Left kidney (tissue), 8 donors: ENCODE measurements at places on chromosomes 7 and 10. TPM values are rescaled to one million over a fixed set of nuclear protein-coding genes. Genes with fewer than 3 reads are reported as not detected.

Gene UBE2H
- polyA plus RNA-seq: 137 TPM

Gene MOGAT3
- 0.90 TPM for polyA plus RNA-seq

Gene GBX1
- polyA plus RNA-seq: 0.22 TPM

Gene FAM107B
- 105 TPM for polyA plus RNA-seq

Gene STOX1
- polyA plus RNA-seq: 9.1 TPM

Gene PALD1
- 10.1 TPM for polyA plus RNA-seq

Gene R3HCC1L
- 23.3 TPM for polyA plus RNA-seq

Gene ASAH2B
- polyA plus RNA-seq: 15.2 TPM

Gene TSPAN15
- 69.4 TPM for polyA plus RNA-seq

Gene RARRES2
- 39.1 TPM for polyA plus RNA-seq

Gene CYP2C9
- 4.8 TPM for polyA plus RNA-seq

Gene CCL24
- polyA plus RNA-seq: not detected

Gene ZNF239
- polyA plus RNA-seq: 15.9 TPM

Gene LHFPL3
- 10.0 TPM for polyA plus RNA-seq

Gene KCND2
- polyA plus RNA-seq: 2.9 TPM

Gene UNC5B
- polyA plus RNA-seq: 45.4 TPM

Gene FLNC
- 14.9 TPM for polyA plus RNA-seq

Gene OPN4
- polyA plus RNA-seq: not detected

Gene NME8
- not detected for polyA plus RNA-seq

Gene HTR7
- 0.53 TPM for polyA plus RNA-seq

Gene BTBD16
- 1.4 TPM for polyA plus RNA-seq

- peak; percentile 76 for DNase-seq
Measured at GRCh38 chr10:6580279-6581029, 378 bp upstream of the PRKCQ start.

- no peak for DNase-seq
Measured at GRCh38 chr10:77603534-77603927, 34.1 kb downstream of the KCNMA1 start.

GRCh38 chr10:46014206-46014605, 16.2 kb downstream of the NCOA4 start:
- no peak for DNase-seq

GRCh38 chr10:26423722-26424121, 14.4 kb upstream of the APBB1IP start:
- DNase-seq: no peak

GRCh38 chr7:69610374-69611084, 12.3 kb downstream of the AUTS2 start:
- DNase-seq: no peak

DNA sequence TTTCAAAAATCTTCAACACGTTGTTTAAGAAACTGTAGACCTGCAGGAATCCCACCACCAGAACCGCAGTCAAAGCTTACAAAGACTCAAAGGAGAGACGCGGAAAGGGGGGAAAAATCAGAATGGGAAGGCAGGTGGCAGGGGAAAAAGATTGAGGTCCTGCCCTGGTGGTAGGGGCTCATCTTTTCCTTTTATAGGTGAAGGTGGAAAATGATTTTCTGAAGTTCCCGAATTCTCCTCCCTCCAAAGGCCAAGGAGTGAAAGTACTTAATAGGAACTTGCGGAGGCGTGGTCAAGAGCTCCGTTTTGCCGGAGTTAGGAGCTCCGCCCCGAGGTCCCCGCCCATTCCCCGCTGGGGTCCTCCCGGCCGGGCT, 724 bp downstream of the BBIP1 start:
- peak; percentile 94 for DNase-seq

GRCh38 chr7:730501-731439, 3.7 kb upstream of the PRKAR1B start:
- DNase-seq: no peak

- no peak for DNase-seq
Measured at GRCh38 chr7:137026176-137026500, 157.7 kb downstream of the CHRM2 start.

DNA sequence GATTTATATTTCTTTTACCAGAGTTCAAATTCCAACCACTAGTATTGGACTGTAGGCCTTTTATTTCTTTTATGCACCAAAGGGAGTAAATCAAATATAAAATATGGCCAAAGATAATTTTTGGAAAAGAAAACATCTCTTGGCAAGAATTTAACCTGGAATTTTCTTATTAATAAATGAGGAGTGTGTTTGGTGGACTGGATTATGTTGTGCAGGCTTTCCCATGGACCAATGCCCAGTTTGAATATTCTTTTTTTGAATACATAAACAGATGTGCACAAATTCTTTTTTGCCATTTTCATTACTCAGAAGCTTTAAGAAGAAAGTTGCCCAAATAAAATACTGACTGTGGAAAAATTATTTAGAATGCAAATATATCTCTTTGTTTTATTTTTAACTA, 22.1 kb upstream of the PRKG1 start:
- no peak for DNase-seq

- peak; percentile 85 for DNase-seq
Measured at GRCh38 chr10:30671026-30671616, 41.6 kb upstream of the LYZL2 start.

DNA sequence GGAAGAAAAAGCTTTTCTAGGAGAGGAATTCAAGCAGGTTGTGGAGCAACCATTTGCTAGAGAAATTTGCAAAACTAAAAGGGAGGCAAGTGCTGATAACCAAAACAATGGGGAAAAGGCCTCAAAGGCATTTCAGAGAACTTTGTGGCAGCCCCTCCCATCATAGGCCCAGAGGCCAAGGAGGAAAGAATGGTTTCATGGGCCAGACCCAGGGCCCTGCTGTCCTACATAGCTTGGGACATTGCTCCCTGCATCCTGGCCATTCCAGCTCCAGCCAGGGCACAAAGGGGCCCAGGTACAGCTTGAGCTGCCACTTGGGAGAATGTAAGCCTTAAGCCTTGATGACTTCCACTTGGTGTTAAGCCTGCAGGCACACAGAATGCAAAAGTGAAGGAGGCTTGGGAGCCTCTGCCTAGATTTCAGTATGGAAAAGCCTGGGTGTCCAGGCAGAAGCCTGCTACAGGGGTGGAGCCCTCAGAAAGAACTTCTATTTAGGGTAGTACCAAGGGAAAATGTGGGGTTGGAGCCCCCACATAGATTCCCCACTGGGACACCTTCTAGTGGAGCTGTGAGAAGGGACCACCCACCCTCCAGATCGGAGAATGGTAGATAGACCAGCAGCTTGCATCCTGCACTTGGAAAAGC, 91.2 kb downstream of the RALA start:
- no peak for DNase-seq

GRCh38 chr10:17068953-17069352, 60.7 kb downstream of the CUBN start:
- no peak for DNase-seq

DNA sequence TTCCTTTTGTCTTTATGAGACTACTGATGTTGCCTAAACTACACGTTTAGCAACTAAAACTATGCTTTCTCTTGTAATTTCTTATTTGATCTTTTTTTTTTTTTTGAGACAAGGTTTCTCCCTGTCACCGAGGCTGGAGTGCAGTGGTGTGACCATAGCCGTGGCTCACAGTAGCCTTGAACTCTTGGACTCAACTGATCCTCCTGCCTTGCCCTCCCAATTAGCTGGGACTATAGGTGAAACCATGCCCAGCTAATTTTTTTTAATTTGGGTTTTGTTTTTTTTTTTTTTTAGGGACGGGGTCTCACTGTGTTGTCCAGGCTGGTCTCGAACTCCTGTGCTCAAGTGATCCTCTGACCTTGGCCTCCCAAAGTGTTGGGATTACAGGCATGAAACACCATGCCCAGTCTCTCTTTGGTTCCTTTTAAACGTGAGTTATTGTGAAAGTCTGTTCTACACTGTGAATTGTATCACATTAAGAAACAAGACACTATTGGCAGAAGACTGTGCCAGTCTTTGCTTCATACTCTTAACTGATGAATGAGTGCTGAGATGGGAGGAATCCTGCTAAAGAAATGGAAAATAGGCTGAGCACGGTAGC, 6.4 kb downstream of the TMEM248 start:
- no peak for DNase-seq

GRCh38 chr10:51436805-51437204, 262.6 kb downstream of the CSTF2T start:
- DNase-seq: no peak

- DNase-seq: no peak
Measured at GRCh38 chr7:128194533-128195282, 46.4 kb upstream of the LEP start.

DNA sequence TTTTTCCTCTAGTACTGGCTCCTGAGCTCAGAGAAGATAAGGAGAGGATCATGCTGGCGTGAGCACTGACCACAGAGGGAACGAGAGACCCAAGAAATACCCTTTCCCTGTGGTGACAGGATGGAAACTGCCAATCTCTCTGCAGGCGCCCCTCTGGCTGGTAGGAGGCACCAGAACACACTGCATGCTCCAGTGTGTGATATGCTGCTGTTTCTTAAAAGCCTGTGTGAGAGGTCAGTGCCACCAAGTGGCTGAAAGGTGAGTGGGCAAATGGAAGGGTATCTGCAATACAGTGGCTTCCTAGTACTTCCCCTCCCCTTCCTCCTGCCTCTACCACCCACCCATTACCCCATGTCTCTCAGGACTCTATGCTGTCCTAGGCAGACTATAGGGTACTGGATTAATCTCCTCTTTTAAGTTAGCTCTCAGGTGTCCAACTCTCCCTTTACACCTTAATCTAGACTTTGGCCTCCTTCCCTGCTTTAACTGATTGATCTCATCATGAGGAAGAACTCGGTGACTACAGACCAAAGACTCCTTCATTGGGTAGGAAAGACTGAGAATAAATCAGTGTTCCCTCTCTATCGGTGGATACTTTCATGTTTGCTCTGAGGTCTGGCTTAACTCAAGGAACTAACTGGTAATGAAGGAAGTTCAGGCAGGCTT, 283.6 kb downstream of the ADRA2A start:
- peak; percentile 48 for DNase-seq

GRCh38 chr10:28581916-28582315, 49.0 kb downstream of the WAC start:
- no peak for DNase-seq

- no peak for DNase-seq
Measured at GRCh38 chr7:55124989-55125875, 106.4 kb downstream of the EGFR start.

- DNase-seq: no peak
Measured at GRCh38 chr10:69475433-69475830, 24.2 kb downstream of the TSPAN15 start.

DNA sequence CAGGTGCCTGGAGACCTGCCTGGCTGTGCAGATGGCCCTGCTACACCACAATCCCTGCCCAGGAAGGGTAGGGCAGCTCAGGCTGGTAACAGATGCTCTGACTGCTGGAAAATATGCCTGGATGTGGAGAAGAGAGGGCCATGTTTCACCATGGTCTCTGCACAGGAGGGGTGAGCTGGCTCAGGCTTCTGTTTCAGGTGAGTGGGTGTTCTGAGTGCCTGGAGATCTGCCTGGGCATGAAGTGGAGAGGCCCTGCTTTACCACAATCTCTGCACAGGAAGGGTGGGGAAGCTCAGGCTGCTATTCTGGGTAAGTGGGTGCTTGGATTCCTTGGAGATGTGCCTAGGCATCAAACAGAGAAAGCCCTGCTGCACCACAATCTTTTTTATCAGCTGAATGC, 350.1 kb downstream of the KIF20B start:
- DNase-seq: no peak

- DNase-seq: peak; percentile 41
Measured at GRCh38 chr10:129133856-129134255, 333.2 kb upstream of the MGMT start.

GRCh38 chr7:94908323-94909178, 1.2 kb downstream of the PPP1R9A start:
- peak; percentile 70 for DNase-seq

DNA sequence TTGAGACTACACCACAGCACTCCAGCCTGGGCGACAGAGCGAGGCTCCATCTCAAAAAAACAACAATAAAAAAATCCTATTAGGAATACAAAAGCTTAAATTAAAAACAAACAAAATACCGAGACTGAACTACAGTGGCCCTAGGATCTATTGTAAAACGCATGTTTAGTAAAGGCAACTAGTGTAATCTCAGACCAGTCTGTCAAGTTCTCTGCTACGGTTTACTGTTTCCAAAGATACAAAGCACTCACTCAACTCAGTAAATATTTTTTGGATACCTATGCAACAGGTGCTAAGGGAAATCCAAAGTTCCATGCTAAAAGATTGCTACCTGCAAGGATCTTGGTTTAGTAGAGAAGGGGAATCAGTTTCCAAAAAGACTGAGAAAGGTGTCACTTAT, 3.4 kb upstream of the MIOS start:
- no peak for DNase-seq

DNA sequence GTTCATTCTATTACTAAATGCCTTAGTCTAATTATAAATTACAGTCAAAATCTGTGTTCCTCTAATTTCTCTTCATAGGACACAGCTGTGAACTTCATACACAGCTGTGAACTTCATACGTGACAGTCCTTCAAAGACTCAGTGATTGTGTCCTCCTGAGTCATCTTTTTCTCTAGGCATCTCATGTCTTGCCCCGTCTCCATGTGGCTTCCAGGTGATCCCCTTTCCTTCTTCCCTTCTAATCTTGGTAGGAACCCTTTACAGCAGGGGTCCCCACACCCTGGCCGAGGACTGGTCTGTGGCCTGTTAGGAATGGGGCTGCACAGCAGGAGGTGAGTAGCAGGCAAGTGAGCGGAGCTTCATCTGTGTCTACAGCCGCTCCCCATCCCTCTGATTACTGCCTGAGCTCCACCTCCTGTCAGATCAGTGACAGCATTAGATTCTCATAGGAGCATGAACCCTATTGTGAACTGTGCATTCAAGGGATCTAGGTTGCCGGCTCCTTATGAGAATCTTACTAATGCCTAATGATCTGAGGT, 14.0 kb upstream of the EIF5AL1 start:
- no peak for DNase-seq

DNA sequence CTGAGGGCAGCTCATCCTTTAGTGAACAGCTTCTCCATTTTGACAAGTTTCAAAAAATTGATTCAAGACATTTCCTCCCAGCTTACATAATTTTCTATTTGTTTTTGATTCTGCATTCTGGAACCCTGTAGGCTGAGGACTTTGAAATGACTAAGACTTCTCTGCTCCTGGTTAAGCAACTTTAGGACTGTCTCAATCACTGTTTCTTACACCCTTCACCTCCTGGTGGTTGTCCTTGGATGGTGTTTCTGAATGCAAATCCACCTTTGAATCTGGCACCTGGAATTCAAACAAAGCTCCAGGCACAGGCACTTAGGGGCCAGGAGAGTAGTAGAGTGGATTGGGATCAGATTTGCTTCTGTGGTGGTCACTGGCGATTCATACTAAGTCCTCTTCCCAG, 595.5 kb downstream of the LRMDA start:
- no peak for DNase-seq

DNA sequence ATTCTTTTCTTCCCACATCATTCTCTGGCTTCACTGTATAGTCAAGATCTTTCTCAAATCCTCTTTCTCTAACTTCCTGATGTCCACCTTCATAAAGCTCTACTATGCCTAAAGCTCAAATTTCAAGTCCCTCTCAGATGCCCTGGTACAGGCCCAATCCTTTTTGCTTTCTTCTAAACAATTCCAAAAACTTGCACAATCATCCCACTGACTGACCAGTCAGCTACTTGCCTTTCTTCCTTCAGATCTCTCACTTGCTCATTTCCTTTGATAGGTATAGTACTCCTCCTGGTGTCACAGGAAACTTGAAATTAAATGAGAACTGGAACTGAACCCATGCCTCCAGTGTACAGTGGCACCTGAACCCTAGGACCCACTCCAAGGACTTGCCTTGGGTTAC, 18.2 kb downstream of the SEC31B start:
- DNase-seq: no peak

- DNase-seq: no peak
Measured at GRCh38 chr7:121924269-121925186, 51.6 kb downstream of the PTPRZ1 start.
